Endothelial cell of coronary artery (primary cell): ENCODE measurements at places on chromosomes 16 and 17. TPM values are rescaled to one million over a fixed set of nuclear protein-coding genes. Genes with fewer than 3 reads are reported as not detected.

Gene VEZF1
- total RNA-seq, result 28.8 and 32.7 TPM in 2 replicates

Gene NOTUM
- total RNA-seq, result under 0.01 TPM in 1 of 2 replicates, not detected in the other

Gene CORO6
- 0.63 and 2.4 TPM in 2 replicates for total RNA-seq

Gene SCGB1C2
- total RNA-seq, result not detected in 2 replicates

Gene P2RX1
- total RNA-seq, result under 0.01 TPM in 1 of 2 replicates, not detected in the other

Gene PRSS33
- total RNA-seq, result not detected in 2 replicates

Gene TMEM114
- not detected in 2 replicates for total RNA-seq

Gene SLC38A7
- 25.6 and 29.7 TPM in 2 replicates for total RNA-seq

Gene KCNH4
- total RNA-seq, result under 0.01 TPM in 2 replicates

Gene HS3ST6
- not detected in 2 replicates for total RNA-seq

Gene ZFPM1
- total RNA-seq, result 1.7 and 2.8 TPM in 2 replicates

Gene PRAC1
- total RNA-seq, result not detected in 2 replicates

Gene AGRP
- total RNA-seq, result not detected in 2 replicates

Gene SEPTIN12
- total RNA-seq, result not detected in 2 replicates

Gene C16orf46
- 0.18 and 0.47 TPM in 2 replicates for total RNA-seq

Gene PRSS22
- total RNA-seq, result not detected in 2 replicates

Gene TBX2
- total RNA-seq, result under 0.01 and 1.0 TPM in 2 replicates

Gene RHBDL1
- total RNA-seq, result 0.36 and 0.47 TPM in 2 replicates

Gene CHTF18
- 9.9 and 17.9 TPM in 2 replicates for total RNA-seq

Gene SLC9A5
- 0.81 and 0.85 TPM in 2 replicates for total RNA-seq

Gene FADS6
- not detected in 2 replicates for total RNA-seq

Gene TBC1D3G
- not detected in 2 replicates for total RNA-seq

Gene OSGIN1
- 1.1 and 1.7 TPM in 2 replicates for total RNA-seq

Gene OR1F1
- total RNA-seq, result 0.18 TPM in 1 of 2 replicates, not detected in the other

Gene ITGB3
- 54.6 and 138 TPM in 2 replicates for total RNA-seq

Gene MYADML2
- total RNA-seq, result not detected in 2 replicates

Gene KRT26
- total RNA-seq, result not detected in 2 replicates

Gene LRRC37A
- 1.1 and 1.8 TPM in 2 replicates for total RNA-seq

Gene NHLRC4
- total RNA-seq, result 1.0 and 1.3 TPM in 2 replicates

Gene SCARF1
- total RNA-seq, result 75.1 and 96.1 TPM in 2 replicates

Gene ZNF174
- 4.9 and 5.8 TPM in 2 replicates for total RNA-seq

Gene KRTAP4-4
- total RNA-seq, result not detected in 2 replicates

Gene GCSH
- total RNA-seq, result 10.4 and 13.5 TPM in 2 replicates

Gene CD300LG
- total RNA-seq, result 0.09 TPM in 2 replicates

Gene SLX1B
- 5.4 and 5.5 TPM in 2 replicates for total RNA-seq

Gene ARMC7
- 2.4 and 3.9 TPM in 2 replicates for total RNA-seq

Gene FN3K
- 2.9 and 5.4 TPM in 2 replicates for total RNA-seq

Gene MT1F
- total RNA-seq, result 0.99 and 1.0 TPM in 2 replicates

Gene TBC1D26
- total RNA-seq, result 0.19 TPM in 1 of 2 replicates, not detected in the other
